ENCODE measurements at places on chromosomes 12 and 14.

DNA sequence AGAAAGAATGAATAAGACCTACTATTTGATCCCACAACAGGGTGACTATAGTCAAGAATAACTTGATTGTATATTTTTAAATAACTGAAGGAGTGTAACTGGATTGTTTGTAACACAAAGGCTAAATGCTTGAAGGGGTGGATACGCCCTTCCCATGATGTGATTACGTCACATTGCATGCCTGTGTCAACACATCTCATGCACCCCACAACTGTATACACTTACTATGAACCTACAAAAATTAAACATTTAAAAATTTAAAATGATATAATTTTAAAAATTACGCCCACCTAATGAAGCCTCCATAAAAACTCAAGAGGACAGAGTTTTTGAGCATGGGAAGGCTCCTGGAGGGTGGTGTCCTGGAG, 94.5 kb downstream of the SCARB1 start:
- no peak for DNase-seq

DNA sequence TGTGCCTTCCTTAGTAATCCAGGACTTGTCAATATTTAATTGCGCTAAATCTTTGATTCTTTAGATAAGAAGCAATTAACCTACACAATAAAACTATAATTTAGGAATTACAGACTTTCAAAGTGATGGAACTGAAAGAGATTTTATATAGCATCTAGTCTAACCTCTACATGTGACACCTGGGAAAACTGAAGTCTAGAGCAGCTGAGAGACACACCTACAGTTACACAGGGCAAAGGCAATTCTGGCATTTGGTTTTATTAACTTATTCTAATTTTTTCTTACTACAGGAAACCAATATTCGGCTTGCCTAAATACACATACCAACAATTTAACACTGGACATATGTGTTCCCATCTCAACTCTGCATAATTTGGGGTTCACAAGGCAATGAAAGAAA, 196.5 kb downstream of the STXBP6 start:
- no peak for DNase-seq

DNA sequence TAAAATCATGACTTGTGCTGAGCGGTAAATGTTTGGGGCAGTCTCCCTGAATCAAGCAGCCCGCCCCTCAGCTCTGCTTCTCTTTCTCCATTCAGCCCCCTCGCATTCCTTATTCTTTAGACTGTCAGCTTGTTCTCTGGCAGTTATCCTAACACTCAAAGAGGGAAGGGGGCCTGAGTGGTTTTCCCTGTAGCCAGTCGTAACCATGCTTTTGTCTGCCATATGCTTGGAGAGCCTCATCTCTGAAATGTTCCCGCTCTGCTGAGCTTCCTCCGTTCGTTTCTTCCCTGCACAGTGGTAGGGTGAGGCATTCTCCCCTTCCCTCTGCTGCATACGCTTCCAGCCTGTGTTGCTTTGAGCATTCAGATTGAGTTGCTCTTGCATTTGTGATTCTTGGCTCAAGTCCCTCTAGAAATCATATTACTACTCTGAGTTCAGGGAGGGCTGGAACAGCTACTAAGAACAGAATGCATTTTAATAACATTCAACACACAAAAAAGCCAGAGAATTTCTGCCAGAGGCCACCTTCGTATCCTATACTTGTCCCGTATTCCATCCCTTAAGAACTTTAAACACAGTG, 119.7 kb downstream of the FBXL14 start:
- DNase-seq, result no peak

DNA sequence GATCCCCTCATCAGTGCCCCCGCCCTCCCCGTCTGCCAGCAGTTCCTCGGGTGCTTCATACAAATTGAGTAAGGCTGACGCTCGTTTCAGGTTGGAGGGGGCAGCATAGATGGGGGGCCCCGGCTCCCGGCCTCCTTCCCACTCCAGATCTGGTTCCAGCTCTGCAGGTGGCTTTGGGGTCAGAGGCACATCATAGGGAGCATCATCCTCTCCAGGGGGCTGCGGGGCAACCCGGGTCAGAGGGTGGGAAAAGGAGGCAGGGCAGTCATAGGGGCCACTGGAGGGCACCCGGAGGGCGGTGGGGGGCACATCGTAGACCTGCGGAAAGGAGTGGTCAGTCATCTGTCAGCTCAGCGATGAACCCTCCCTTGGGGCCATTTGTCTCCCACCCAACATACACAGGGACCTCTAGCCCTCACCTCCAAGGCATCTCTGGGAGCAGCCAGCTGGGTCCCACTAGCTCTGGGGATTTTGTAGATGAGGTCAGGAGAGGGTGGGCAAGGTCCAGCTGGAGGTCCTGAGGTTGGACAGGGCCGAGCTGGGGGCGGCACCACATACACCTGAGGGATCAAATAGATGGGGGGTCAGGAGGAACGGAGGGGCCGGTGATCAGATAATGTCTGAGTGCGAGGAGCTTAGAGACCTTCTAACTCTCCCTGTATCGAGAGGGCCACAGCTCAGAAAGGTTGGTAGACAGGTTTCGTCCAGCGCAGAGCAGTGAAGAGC, 5.1 kb downstream of the EFS start:
- no peak for DNase-seq

GRCh38 chr12:57579677-57580465, 11.1 kb upstream of the PIP4K2C start:
- DNase-seq, result no peak

DNA sequence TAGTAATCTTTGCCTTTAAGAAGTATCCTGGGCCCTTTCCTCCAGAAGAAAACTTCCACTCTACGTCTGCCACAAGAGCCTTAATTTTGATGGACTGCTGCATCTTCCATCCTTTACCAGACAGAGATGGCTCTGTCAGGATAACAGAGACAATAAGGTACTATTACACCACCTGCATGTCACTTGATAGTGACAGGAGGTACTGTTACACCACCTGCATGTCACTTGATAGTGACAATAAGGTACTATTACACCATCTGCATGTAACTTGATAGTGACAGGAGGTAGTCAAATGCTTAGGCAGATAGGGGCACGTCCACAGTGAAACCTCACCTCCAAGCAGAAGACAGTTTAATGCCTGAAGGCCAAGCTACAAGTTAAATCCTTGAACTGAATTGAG, 13.9 kb downstream of the OR6C74 start:
- DNase-seq, result no peak

GRCh38 chr12:13283867-13284266, 87.3 kb downstream of the EMP1 start:
- no peak for DNase-seq

- no peak for DNase-seq
These were observed 29.5 kb upstream of the MSRB3 start for GRCh38 chr12:65248656-65249633.

- DNase-seq, result no peak
These were observed 355.4 kb upstream of the FAR2 start for GRCh38 chr12:28793581-28794151.

GRCh38 chr12:124481772-124482566, 85.4 kb downstream of the NCOR2 start:
- no peak for DNase-seq

DNA sequence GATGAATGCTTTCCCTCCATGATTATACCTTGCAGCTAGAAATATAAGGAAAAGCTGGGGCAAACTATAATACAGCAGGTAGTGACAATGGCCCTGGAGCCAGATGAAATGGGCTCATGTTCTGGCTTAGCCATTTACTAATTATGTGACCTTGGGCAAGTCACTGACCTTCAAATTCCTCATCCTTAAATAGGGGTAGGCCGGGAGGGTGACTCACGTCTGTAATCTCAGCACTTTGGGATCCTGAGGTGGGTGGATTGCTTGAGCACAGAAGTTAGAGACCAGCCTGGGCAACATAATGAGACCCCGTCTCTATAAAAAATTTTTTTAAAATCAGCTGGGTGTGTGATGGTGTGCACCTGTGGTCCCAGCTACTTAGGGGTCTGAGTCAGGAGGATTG, 155.4 kb downstream of the C12orf75 start:
- no peak for DNase-seq

- DNase-seq, result no peak
These were observed 218.2 kb upstream of the ARHGAP5 start for GRCh38 chr14:31858868-31859267.

DNA sequence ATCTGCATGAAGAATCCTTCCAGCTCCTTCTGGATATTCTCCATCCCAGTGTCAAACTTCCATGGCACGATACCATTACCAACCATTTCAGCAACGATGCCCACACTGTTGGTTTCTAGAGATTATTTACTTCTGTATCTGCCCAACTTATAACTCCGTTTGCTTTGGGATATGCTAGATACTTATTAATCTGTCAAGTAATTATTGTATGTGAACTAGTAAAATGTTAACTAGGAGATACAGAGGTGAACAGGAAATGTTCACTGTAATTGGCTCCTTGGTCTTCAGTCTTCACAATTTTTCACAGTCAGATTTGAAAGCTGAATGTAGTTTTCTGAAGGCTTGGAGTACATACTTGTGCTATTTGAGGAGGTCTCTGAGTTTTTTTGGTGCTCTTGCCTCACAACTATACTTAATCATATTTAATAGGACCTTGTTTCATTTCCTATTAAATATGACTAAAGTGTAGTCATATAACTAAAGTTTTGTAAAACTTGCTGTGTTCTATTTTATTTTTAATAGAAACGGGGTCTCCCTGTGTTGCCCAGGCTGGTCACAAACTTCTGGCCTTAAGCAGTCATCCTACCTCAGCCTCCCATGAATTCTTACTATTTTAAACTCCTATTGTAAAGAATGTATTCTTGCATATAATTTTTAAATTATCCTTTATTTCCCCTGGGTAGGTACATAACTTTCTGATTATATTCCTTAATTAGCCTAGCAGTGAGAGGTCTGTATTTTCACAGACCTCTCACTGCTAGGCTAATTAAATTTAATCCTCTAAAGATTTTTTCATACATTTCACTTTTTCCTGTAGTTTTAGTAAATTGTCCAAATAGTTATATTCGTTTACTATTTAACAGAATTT, 79.7 kb downstream of the FGD4 start:
- DNase-seq, result no peak

- no peak for DNase-seq
These were observed 484 bp downstream of the RIC8B start for GRCh38 chr12:106774808-106775524.

GRCh38 chr14:42929806-42930480, 1323.3 kb downstream of the LRFN5 start:
- DNase-seq, result no peak

GRCh38 chr14:79044894-79045624, 874.9 kb downstream of the NRXN3 start:
- no peak for DNase-seq

DNA sequence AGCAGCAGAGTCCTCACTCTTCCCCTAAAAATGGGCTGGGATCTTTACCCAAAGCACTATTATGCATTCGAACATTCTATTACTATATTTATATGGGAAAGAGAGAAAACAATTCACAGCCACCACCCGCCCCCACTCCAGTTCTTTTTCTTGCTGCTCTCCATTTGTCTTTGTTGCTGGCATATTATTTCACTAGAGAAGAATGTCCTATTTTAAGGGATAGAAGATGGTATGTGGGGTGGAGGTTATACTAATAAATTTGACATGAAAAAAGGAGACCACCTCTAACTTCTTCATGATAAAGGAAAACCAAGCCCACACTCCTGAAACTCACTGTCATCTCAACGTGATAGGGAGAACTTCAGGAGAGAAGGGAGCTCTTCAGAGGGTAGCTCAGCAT, 28.5 kb upstream of the NTF3 start:
- DNase-seq, result no peak

DNA sequence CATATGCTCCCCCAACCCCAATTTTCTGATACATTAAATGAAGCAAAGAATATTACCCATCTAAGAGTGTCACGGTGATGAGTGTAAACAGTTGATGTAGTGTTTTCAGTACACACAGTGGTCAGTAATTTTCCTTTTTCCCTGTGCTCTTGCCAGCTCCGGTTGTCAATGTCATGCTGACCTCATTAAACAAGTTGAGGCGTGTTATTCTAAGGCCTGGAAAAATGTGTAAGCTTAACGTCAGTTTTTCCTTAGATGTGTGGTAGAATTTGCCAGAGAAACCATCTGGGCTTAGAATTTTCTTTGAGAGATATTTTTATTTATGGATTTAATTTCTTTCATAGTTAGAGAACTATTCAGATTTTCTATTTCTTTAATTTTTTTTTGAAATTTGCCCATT, 11.7 kb upstream of the SERPINA6 start:
- DNase-seq, result no peak

Measured in stimulated activated CD8-positive, alpha-beta memory T cell treated with anti-CD3 and anti-CD28 coated beads, Interleukin-7, amount 100 ng/mL, for 1 hour (primary cell).